ENCODE measurements at places on chromosomes 1 and 21.

DNA sequence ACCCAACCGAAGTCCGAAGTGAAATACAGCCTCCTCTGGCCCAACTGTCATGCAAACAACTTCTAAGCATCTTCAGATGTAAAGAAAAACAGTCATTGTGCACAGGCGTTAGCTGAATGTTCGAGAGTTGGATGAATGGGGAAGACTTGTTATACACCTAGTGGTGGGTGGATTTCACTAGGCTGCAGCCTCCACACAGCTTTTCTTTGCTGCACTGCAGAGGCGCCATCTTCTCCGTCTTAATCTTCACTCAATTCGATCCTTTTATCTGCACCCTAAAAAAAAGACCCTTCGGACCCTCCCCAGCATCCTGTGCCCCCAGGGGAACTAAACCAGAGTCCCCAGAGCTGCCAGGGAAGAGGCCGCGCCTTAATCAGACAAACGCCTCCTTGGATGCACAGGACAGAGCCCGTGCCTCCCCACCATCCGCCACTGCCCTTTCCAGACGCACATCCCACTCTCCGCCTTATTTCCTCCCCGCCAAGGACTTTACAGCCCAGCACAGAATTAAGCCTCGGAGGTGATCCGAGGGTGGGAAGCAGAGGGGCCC, 1.4 kb downstream of the APP start:
- DNase-seq: no peak

DNA sequence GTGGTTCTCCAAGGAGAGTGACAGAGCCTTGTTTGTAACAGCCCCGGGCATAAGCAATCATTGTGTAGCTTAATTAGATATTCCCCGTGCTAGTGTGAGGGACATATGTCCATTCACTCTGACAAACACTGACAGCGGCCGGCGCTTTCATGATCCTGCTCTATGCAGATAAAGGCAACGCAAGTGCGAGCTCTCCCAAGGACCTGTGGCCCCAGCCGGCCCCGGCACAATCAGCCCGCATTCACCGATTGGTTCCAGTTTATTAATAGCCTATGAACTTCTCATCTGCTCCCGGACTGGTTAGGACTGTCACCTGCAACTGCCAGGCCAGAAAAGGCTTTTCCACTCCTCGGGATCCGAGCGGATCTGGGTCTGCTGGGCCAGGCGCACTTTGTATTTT, 18.0 kb upstream of the OLIG1 start:
- no peak for DNase-seq

DNA sequence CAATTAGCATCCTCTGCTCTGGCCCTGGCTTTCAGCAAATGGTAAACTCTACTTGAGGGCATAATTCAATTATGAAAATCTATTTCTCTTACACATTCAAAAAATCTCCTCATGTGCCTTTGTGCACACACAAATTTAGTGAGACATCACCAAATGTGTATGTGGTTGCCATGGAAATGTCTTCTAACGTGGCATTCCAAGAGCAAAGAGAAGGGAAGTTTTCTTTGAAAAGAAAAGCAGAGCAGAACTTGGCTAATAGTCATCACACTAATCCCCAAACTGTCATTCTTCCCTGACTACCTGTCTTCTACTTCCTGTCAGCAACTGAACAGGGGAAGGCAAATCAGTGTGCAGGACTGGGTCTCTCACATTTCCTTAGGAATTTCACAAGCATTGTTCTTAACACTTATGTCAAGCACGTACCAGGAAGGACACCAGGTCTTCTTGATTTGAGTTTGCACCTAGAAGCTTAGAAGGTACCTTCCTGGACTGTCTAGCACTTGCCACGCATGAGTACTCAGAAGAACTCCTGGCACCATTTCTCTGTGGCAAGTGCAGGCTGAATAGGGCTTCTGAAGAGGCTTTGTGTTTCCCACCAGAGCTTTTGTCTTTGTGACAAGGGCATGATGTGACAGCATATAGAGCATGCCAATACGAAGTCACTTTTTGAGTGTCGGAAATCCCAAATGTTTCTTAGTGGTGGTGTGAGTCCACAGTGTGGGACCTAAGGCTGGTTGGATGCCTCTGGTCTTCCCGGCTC, 32.3 kb downstream of the MAN1C1 start:
- DNase-seq: no peak

- no peak for DNase-seq
Measured at GRCh38 chr1:7409278-7409677, 361.8 kb upstream of the VAMP3 start.

- no peak for DNase-seq
Measured at GRCh38 chr1:214324896-214325800, 44.2 kb downstream of the SMYD2 start.

DNA sequence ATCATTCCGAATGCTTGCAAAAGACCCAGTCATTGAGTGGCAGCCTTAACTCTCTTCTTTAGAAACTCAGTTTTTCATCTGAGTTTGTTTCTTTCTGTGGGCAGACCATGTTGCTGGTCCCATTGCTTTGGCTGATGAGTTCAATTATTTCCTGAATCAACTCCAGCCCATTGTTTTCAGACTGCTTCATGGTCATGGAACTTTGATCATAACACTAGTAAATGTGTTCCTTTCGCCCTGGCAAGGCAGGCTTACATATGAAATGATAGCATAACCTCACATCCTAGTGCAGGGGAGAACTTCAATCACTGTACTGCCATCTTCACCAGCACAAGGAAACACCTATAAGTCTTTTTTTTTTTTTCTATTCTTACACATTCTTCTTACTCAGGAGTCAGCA, 50.0 kb upstream of the DUSP10 start:
- no peak for DNase-seq

DNA sequence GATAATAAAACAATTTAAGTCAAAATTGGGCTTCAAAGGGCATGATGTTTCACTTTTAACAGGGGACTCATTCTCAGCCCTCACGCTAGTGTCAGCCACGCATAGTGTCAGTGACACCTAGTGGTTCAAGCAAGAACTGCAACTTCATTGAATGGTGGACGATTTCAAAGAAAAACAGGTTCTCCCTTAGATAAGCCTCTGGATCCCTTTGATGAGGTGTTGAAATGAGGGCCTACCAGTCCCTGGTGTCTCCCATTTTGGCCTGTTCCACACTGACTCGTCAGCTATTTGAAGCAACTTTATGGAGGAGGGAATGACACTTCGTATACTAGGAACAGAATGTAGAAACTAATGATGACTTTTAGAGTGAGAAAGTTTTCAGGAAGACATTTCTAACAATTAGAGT, 56.2 kb downstream of the FCRL5 start:
- DNase-seq: peak; percentile 12

GRCh38 chr21:41318218-41318617, 1.6 kb downstream of the FAM3B start:
- no peak for DNase-seq

DNA sequence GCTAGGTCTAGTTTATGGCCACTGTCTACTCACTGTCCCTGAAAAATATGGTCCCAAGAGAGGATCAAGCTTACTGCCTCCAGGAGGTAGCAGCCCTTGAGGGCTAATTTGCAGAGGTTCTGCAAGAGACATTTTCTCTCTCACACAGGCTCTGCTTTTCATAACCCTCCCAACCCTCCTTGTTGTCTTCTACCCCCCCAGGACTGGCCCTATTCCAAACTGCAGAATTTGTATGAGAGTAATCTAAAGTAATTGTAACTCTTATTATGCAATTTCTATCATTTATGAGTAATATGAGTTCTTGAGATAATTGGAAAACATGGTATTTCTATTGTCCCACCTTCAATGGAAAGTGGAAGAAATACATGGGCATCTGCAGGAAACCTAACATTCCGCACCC, 70.4 kb upstream of the CD55 start:
- DNase-seq: no peak

DNA sequence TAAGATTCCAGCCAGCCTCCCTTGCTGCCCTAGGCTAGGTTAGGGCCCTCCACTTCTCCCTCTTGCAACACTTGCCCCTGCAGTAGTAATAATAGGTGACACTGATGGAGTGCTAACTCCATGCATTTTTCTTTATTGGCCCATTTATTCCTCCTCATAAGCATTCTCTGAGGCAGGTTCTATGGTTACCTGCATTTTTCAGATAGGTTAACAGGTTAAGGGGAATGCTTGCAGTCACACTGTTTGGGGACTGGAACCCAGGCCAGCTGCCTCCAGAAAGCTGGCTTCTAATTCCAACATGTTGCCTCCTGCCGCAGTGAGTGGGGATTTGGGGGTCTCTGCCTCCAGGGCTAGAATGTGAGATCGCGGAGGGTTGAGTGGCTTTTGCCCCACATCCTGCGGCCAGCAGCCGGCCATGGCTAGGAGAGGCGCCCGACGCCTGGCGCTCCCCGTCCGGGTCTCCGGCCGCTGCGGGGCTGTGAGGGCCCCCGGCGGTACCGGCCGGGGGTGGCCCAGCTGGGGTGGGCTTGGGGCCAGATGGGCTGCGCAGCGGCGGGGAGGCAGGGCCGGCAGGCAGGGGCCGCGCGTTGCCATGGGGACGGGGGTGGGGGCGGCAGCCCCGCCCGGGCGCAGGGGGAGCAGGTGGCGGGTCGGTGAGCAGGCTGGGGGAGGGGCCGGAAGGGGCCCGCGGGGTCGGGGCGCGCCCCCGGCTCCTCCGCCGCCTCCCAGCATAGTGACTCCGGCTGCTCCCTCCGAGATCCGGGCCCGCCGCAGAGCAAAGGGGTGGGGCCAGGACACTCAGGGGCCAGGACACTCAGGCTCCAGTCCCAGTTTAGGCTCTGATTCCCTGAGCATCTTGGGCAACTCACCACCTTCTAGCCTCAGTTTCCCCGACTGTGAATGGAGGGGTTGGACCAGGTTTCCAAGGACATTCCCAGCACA, 68.4 kb upstream of the SSBP3 start:
- no peak for DNase-seq

- DNase-seq: no peak
Measured at GRCh38 chr1:181089017-181089675, 646 bp downstream of the IER5 start.

DNA sequence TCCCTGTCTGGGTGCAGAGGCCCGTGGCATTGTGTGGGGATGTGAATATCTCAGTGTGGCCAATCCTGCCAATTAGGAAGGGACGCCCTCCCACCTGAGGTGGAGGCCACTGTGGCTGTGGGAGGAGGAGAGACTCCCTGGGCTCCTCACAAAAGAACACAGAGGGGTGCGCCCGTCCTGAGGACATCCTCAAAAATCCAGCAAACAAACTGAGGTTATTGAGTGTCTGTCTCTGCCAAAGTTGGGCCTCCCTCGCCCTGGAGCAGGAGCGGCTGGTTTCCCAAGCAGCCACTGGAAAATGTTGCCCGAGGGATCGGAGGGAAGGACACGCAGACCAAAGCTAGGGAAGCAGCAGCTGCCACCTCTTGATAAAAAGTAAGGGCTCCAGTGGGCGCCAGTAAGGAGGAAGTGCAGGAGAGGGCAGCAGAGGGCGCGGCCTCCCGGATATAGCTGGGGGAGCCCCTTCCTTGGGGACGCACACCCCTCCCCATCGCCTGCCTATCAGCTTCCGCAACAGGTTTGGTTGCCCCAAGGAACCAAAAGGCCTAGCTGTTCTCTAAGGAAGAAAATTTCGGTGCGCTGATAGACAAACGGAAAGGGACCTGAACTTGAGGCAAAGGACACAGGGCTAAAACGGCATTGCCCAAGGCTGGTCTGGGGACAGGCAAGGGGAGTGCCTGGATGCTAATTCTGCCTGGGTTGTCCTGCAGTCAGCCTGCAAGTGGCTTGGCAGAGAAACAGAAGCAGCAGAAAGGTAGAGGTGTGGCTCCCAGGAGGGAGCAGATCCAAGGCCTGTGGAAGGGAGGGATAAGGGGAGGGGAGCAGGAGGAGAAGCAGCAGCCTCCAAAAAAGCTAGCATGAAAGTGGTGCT, 1.7 kb upstream of the GRIK3 start:
- no peak for DNase-seq

DNA sequence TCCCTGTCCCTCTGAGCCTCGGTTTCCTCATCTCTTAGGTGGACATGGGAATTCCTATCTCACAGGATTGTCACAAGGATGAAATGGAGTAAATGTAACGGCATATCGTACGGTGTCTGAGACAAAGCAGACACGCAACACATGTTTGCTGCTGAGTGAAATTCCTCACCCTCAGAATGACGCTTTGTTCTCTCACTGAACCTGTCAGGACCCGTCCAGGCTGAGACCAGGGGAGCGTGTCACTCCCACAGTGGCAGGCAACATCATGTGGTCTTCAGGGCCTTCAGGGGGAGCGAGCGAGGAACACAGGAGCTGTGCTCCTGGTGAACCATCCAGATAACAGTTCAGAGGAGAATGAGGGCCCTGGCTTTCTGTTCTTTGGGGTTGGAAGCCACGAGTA, 74.2 kb downstream of the TOMM20 start:
- DNase-seq: no peak

GRCh38 chr1:163107655-163108054, 38.5 kb downstream of the RGS4 start:
- DNase-seq: no peak

DNA sequence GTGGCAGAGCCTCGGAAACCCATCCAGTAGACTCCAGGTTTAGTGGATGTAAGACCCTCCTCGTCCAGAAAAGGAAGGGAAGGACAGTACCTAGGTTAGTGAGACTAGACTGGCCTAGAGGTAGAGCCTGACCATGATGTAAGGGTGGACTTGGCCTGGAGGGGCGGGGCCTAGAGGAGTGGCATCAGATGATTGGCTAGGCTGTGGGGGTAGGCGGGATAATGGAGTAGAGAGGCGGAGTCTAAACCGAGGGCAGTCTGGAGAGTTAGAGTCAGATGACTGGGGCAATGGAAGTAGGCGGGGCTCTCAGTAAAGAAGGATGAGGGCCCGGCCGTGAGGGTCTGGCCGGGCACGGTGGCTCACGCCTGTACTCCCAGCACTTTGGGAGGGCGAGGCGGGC, 70.1 kb downstream of the EPHB2 start:
- DNase-seq: no peak

- DNase-seq: no peak
Measured at GRCh38 chr1:37656026-37656425, 21.3 kb upstream of the RSPO1 start.

Measured in NCI-H2081 treated with DMSO at 0.1 percent for 48 hours (cell line).